Renal pelvis (tissue), 12 donors: ENCODE measurements at places on chromosomes 7 and 10. TPM values are rescaled to one million over a fixed set of nuclear protein-coding genes. Genes with fewer than 3 reads are reported as not detected.

Gene HPSE2
- polyA plus RNA-seq = 0.71 TPM

Gene ADAMTS14
- polyA plus RNA-seq = 1.2 TPM

Gene NPC1L1
- polyA plus RNA-seq = 4.2 TPM

Gene MAPK8
- 74.8 TPM for polyA plus RNA-seq

Gene PLEKHS1
- 0.29 TPM for polyA plus RNA-seq

Gene TMEM139
- polyA plus RNA-seq = 56.7 TPM

Gene NT5C2
- polyA plus RNA-seq = 125 TPM

Gene UBE2D1
- 33.4 TPM for polyA plus RNA-seq

Gene LIPF
- 0.35 TPM for polyA plus RNA-seq

Gene PLA2G12B
- polyA plus RNA-seq = 9.8 TPM

Gene GRM8
- polyA plus RNA-seq = 9.5 TPM

Gene FAM171A1
- 96.4 TPM for polyA plus RNA-seq

Gene EN2
- polyA plus RNA-seq = 0.29 TPM

Gene MUC12
- polyA plus RNA-seq = 0.38 TPM

Gene EIF5AL1
- polyA plus RNA-seq = 0.42 TPM

Gene OGDHL
- polyA plus RNA-seq = 57.4 TPM

Gene CPA2
- polyA plus RNA-seq = 0.33 TPM

Gene ABCB8
- polyA plus RNA-seq = 29.9 TPM

Gene SPOCK2
- polyA plus RNA-seq = 156 TPM

Gene ZNF727
- polyA plus RNA-seq = not detected
